ENCODE measurements at places on chromosomes 2 and 18.
A peak's percentile ranks its signal among the peaks of the same experiment; 100 is the strongest.

- no peak for DNase-seq
These were observed 116.9 kb downstream of the TGIF1 start for GRCh38 chr18:3566851-3567250.

DNA sequence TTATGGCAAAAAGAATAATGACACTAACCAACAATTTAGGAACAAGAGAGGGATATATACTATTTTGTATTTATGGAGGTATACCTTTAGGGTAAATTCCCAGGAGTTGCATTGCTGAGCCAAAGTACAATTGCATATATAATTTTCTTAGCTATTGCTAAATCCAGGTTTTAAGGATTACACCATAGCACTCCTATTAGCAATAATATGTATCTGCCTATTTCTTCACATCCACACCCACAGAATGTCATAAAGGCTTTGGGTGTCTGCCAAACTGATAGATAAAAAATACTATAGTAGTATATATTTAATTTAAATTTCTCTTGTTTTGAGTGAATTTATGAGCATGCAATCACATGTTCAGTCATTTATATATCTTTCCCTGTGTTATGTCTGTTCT lies 11.5 kb upstream of the SERPINB13 start:
- no peak for DNase-seq

DNA sequence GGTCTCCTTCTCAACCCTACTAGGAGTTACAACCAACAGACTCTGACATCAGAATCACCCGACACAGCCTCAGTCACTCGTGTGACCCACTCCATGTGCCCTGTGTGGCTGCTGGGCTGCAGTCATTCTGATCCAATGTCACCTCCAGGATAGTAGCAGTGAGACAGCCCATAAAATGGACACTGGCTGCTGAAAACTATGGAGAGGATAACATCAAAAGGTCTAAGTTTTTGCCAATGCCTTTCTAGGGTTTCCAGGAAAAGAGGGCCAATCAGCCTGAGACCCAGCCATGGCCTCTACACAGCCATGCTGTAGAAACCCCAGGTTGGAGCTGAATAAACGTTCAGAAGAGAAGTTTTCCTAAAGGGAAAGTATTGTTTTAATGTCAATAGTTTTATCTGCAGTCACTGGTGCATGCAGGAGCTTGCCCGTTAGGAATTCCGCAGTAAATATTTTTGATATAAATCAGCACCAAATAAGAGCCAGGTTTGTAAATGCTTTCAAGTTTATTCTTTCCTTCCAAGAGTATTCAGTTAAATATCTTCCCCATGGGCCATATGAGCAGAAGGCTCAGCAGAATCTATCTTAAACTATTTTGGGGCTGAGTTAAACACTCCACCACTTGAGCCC lies 92.2 kb upstream of the PID1 start:
- DNase-seq = no peak

- DNase-seq = peak; percentile 89
These were observed 245.0 kb downstream of the PTGR3 start for GRCh38 chr18:74963820-74964446.

- no peak for DNase-seq
These were observed 242.7 kb downstream of the MREG start for GRCh38 chr2:215770668-215771067.

DNA sequence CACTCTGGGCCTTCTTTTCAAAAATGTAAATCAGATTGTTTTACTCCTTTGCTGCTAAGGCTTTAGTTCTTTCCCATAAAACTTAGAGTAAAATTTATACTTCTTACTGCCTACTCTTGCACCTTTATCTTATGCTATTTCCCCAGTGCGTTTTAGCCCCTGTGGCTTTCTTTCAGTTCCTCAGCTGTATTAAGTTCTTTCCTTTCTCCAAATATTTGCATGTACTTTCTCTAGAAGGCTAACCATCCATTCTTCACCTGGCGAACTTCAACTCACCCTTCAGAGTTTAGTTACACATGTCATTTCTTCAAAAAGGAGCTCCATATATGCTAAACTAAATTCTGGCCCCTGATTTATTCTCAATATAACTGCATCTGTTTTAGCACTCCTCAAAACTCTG lies 160.7 kb downstream of the FSHR start:
- no peak for DNase-seq

- no peak for DNase-seq
These were observed 43.4 kb downstream of the ZCCHC2 start for GRCh38 chr18:62566199-62566598.

DNA sequence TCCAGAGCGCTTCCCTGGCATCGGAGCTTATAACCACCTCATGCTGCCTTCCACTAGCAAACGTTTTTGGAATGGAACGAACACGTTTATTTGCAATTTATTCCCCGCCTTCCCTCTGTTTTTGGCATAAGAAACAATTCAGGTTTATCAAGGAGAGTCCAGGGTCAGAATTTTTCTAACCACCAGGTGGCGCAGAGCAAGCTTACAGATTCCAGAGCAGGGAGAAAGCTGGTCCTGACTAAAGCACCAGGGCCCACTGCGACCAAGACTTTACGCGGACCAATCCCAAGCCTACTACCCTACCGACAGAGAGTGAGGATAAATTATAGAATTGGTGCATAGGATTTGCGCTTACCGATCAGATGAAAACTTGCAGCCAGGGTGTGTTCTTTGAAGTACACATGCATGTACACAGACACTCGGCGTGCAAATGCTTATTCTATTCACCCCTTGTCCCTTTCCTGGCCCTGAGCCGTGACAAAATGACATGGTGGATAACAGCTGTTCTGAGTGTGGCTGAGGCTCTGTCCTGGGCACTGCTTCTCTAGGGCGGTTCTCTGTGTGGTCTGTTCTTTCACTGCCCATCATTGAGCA lies 34.7 kb downstream of the NAPG start:
- peak; percentile 41 for DNase-seq

DNA sequence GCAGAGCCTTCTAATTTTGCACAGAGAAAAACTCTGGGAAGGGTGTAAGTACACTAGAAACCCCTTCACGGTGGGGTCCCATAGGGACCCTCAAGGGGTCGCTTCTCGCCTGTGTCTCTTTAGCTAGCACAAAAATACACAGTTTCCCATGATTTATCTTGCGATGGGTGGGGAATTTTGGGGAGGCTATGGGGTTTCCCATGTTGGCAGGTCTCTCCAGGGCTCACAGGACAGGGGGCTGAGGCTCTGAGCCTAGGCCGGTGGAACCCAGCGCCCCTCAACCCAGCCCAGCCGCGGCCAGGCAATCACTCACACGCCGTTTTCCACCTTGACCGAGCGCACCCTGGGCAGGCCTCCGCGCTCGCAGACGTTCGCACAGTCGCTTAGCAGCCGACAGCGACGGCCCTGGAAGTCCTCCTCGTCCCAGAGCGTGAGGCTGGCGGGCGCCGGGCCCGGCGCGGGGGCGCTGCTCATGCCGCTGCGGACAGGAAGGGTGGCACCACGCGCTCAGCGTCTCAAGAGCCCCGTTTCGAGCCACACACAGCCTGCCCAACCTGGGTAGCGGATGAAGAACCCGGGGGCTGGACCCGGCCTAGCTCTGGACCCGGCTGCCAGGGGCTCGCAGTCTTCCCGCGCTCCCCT lies 398 bp downstream of the CRYBA2 start:
- peak; percentile 16 for DNase-seq

DNA sequence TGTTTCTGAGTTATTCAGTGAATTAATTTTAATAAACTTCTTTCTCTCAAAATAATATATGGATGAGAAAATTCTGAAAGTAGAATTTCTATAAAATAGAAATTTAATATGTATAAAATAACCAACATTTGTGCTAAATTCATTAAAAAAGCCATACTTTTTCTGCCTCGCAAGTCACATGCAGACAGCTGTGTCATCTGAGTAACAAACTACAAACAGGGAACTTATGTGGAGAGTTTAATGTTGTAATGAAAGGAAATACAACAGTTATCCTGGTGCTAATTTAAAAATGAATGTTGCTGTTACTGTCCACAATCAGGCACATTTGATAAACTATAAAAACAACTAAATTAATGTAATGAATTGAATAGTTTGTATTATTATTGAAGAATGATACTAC lies 22.2 kb downstream of the RMDN2 start:
- DNase-seq = no peak

GRCh38 chr18:39561126-39561525 lies 1995.5 kb upstream of the CELF4 start:
- no peak for DNase-seq
